ENCODE measurements at places on chromosomes 11 and 22.

DNA sequence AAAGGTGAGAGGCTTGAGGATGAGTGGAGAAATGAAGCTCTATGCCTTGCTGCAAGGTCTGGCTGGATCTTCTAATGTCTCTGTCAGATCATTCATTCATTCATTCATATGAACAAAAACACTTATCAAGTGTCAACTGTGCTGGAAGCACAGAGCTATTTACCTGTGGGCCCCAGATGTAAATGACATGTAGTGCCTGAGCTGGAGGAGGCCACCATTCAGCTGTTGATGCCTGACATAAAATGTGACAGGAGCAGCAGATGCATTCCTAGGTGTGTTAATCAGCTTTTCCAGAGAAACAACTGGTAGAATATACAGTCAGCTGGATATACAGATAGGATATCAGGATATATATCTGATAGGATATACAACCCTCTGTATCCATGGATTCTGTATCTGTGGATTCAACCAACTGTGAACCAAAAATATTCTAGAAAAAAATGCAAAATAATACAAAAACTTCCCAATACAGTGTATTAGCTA, 44.5 kb downstream of the TSPAN18 start:
- DNase-seq, result no peak

DNA sequence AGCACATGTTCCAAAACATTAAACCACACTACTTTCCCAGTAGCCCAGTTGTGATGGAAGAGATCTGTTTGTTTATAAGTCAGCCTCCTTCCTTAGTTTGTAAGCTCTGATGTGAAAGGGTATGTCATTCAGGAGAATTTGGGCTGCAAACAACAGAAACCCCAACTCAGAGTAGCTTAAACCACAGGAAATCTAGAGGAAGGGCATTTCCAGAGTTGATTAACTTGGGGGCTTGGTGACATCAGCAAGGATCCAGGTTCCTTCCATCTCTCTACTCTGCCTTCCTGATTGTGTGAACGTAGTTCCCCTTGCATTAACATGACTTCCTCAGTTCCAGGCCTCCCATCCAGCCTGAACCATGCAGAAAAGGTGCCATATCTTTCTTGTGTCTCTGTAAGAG, 6.5 kb upstream of the FJX1 start:
- DNase-seq, result no peak

GRCh38 chr11:13928566-13929251, 33.8 kb upstream of the SPON1 start:
- DNase-seq, result peak; percentile 61

DNA sequence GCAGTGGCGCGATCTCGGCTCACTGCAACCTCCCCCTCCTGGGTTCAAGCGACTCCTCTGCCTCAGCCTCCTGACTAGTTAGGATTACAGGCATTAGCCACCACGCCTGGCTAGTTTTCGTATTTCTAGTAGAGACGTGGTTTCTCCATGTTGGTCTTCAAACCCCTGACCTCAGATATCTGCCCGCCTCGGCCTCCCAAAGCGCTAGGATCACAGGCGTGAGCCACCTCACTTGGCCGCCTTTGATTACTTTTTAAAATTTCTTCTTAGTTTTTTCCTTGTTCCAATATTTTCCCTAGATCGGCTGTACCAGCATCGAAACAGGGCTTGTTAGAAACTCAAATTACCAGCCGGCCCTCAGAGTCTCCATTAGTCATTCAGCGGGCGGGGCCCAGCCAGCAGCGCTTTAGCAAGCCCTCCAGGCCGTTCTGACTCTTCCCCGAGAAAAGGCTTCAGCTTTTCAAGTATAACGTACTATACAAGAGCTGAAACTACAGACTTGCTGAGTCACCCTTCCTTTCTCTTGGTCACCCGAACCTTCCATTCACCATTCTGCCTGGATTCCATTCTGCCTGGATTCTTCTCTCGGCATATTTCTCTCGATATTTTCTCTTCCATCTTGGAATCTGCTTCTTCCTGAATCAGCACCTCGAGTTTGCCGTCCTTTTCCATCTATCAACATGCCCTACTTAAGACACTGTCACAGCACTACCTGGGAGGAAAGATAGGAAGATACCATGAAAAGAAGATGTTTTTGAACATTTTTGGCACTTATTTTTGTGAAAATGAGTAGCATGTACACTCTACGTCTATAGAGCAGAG, 6.7 kb upstream of the CAPRIN1 start:
- no peak for DNase-seq

DNA sequence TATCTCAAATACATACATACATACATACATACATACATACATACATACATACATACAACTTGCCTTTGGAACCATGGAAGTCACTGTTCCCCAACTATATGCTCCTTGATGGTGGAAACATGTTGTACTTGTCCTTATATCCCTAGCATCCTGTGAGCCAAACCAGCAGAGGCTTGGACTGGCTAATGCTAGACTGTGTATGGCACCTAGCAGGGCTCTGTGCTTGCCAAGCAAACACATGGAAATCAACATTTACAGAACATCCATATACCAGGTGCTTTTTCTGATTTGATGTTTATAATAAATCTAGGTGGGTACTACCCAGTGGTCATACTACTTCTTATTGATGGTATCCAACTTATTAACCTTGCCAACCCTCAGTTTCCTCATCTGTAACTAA, 86.1 kb downstream of the ABTB2 start:
- no peak for DNase-seq

GRCh38 chr11:130740819-130741218, 175.5 kb downstream of the SNX19 start:
- DNase-seq, result no peak

DNA sequence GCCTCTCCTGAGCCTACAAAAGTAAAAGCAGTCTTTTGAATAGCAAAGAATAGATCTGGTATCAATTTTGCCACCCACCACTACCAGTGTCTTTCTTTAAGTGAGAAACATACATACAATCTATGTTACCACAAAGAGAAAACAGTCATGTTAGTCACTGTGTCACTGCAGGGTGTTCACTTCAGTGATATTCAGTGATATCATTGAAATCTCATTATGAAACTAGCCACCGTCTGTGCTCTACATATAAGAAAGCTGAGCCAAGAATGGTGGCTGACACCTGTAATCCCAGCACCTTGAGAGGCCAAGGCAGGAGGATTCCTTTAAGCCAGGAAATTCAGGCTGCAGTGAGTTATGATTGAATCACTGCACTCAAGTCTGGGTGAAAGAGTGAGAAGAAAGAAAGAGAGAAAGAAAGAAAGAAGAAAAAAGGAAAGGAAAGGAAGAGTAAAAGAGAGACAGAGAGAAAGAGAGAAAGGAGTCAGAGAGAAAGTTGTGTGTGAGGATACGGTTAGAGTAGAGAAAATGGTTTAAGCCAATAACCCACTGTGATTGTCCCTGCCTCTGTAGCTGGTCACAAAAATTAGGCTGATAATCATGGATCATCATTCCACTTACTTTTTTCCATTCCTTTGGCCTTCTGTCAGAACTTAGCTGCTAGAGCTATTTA, 847.1 kb downstream of the FAM181B start:
- DNase-seq, result no peak

GRCh38 chr22:50542416-50542927, 3.2 kb upstream of the KLHDC7B start:
- DNase-seq, result no peak

DNA sequence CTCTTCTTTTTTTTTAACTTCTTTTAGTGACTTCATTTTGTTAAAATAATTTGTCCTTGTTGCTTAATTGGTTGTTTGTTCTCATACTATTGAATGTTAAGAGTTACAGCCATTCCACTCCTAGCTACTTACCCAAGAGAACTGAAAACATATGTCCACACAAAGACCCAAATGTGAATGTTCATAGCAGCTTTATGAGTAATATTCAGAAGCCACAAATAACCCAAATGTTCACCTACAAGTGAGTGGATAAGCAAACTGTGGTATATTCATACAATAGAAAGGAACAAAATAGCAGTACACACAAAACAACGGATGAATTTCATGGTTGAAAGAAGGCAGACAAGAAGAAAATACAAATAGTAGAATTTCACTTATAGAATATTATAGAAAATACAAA, 1.4 kb upstream of the OR4D11 start:
- no peak for DNase-seq

DNA sequence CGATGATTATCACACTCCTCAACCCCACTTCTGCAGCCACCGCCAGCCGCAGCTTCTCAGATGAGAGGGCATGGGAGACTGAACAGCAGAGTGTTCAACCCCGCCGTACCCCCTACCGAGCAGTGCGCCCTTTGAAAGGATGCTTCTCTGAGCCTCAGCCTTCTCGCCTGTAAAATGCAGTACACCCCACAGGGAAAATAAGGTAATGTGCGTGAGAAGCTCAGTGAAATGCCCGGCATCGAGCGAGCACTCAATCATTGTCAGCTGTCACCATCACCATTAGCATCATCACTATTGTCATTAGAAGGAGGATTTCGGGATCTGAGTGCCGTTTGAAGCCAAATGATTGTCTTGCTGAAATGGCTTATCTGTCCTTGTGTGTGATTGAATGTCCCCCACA, 13.6 kb downstream of the TRIM29 start:
- DNase-seq, result no peak

GRCh38 chr11:116990811-116991210, 107.4 kb downstream of the SIK3 start:
- DNase-seq, result no peak

- no peak for DNase-seq
Observed at GRCh38 chr22:50670914-50671538, 1.6 kb upstream of the SHANK3 start.

GRCh38 chr11:74636630-74637184, 44.3 kb downstream of the POLD3 start:
- DNase-seq, result no peak

DNA sequence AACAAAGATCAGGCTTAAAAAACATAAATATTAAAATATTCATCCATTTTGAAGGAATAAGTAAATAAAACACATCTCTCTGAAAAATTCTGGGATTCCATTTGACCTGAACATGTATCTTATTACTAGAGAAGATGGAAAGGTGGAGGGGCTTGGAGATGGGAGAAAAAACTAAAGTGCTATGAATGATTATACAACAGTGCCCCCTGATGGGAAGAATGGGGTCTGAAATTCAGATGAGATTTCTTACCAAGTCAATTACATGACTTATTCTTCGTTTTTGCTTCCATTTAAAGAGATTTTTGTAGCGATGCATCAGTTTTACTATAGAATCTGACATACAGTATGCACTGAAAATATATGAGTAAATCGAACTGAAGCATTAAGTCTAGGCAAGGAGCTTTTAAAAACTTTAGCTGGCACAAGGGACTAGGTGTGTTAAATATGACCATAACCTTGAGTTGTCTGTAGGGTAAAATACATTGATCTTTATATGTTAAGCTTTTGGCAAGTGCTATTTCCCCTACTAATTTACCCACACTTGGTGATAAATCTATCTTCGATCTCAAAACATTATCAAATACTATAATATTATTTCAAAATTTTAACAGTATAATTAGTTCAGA, 718.8 kb downstream of the CNTN5 start:
- peak; percentile 22 for DNase-seq

DNA sequence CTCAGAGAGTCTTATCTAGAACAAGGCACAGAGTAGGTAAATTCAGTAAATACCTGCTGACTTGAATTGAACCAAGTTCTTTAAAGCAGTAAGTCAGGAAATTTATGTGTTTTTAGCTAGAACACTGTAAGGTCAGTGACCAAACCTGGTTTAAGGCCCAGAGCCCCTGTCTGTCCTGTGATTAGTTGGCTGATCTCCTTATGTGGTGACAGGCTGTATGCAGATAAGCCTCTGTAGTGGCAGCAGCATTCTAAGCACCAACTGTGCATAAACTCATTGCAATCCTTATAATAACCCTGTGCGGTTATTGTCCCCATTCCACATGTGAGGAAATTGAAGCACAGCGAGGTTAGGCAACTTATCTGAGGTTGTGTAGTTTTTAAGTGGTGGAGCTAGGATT, 40.5 kb downstream of the FBXO7 start:
- no peak for DNase-seq

DNA sequence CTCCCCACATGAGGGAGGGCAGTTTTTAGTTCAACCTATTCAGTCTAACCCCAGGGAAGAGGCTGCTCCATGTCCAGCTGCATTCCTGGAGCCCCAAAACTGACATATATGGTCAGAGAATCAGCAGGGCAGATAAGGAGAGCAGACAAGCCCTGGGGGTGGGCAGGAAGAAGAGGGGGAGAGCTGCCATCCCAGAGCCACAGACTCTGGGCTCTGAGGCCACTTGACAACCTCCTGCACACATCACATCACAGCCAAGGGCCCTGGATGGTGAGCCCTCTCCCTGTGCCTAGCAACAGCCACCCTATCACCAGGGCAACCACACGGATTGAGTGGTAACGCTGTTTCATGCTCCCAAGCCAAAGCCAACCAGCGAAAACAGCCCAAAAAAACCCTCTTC, 3.1 kb downstream of the ARHGAP1 start:
- peak; percentile 92 for DNase-seq

DNA sequence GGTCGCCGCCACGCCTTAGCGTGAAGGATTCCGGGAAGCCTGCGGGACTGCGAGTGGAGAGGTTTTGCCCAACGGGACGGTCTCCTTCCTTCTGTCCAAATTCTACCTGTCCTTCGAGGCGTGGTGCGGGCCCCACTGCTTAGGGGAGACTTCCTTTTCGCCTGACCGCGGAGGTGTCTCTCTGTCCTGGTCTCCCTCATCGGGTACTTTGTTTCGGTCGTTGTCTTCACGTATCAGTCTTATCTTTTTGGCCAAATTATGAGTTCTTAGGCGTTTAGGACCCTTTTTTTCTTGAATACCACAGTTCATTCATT, 388 bp downstream of the HINFP start:
- no peak for DNase-seq

DNA sequence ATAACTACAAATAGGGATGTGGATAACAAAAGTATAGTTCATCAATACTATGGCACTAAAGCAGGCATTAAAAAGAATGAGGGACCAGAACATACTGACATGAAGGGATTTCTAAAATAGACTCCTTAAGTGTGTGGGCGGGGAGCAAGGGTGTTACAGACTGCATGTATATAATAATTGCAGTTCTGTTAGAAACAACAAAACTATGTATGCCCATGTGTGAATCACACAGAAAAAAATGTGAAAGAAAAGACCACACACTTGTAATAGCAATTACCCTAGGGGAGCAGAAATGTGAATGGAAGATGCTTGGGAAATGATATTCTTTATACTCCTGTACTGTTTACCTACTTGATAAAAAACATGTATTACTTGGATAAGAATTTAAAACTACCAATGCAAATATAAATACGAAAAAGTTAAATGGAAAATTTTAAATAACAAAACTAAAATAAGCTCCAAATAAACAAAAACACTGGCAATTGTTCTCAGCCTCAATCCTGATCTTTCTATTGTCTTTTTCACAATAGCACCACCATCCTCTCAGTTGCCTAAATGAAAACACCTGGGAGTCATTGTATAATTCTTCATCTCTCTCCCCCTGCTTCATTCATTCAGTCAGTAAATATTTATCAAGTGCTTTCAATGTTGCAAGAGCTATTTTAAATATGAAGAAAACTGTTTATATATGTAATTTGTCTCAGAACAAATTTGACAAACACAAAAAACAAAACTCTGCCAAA, 129.8 kb downstream of the FCHSD2 start:
- no peak for DNase-seq

- peak; percentile 85 for DNase-seq
Observed at GRCh38 chr11:135006800-135007199, 594.8 kb upstream of the B3GAT1 start.

GRCh38 chr11:47524291-47524874, 28.5 kb downstream of the CELF1 start:
- peak; percentile 80 for DNase-seq

All from Ammon's horn (tissue), 1 donor.